ENCODE measurements at places on chromosomes 11 and 22.
A peak's percentile ranks its signal among the peaks of the same experiment; 100 is the strongest.

DNA sequence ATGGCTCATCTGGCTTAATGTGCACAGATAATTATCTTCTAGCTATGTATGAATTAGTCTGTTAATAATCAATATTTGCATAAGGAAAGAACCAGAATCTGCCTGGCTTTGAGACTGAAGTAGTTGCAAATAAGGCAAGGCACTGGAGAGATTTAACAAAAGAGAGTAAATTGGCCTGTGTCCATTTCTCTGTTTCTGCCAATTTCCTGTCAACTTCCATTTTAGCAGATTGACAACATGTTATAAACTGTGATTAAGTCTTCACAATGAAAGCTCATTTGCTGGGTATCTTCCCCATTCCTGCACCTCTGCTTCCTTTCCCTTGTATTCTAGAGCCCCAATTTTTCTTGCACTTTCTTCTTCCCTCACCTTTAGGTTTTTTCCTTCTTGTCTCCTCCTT is 5.3 kb upstream of the TMEM123 start:
- DNase-seq: no peak

DNA sequence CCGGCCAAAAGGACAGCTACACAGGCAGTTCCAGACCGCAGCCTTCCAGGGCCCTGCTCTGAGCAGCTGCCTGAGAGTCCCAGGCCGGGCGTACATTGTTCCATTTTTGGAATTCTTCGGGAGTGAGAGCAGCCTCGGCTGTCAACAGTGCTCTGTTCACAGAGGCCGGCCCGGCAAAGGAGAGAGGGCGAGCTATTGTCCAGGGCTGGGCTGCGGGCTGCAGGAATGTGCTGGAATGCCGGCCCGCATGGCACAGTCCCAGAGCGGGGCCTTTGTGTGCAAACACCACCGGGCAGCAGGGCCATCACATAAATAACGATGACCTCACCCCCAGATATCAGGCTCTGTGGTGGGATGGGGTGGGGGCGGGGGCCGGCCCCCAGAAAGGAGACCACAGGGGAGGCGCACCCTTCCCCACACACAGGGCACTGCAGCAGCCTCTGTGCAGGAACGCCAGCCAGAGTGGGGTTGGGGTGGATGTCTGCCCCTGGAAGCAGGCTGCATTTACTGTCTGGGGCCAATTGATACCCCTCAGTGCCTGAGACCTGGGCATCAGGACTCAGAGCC is 15.8 kb downstream of the LINC01488 start:
- DNase-seq: no peak

DNA sequence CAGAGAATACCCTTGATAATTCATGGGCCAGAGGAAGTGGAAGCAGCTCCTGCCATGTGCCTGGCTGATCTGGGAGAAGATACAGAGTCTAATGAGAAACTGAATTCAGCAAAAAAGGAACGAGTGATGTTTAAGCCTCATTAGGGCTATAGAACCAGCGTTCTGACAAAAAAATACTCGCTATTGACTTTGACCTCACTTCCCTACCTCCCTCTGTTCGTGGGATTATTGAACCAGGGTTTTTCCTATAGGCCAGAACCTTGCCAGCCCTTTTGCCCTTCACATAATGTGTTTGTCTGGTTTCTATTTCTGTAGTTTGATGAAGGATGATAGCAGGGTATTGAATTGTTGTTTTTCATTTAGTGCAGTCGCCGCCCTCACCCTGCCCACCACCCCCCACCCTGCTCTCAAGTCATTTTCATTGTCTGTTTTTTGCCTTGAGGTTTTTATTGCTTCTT is 7.6 kb upstream of the RBFOX2 start:
- DNase-seq: no peak

DNA sequence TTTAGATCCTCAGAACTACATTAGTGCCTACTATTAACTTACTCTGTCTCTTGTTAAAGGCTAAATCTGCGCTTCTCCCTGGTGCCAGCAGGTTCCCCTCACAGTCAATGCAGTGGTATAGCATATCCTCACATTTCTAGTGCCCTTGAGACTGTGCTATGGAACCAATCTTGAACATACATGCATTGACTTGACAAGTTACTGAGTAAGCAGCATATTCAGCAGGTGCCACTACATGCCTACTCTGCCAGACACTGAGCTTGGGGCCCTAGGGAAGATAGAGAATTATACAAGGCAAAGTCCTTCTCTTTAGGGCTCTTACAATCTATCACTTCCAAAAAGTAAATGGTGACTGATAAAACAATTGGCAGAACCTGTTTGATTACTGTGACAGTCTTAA is 3.2 kb downstream of the FUT4 start:
- no peak for DNase-seq

DNA sequence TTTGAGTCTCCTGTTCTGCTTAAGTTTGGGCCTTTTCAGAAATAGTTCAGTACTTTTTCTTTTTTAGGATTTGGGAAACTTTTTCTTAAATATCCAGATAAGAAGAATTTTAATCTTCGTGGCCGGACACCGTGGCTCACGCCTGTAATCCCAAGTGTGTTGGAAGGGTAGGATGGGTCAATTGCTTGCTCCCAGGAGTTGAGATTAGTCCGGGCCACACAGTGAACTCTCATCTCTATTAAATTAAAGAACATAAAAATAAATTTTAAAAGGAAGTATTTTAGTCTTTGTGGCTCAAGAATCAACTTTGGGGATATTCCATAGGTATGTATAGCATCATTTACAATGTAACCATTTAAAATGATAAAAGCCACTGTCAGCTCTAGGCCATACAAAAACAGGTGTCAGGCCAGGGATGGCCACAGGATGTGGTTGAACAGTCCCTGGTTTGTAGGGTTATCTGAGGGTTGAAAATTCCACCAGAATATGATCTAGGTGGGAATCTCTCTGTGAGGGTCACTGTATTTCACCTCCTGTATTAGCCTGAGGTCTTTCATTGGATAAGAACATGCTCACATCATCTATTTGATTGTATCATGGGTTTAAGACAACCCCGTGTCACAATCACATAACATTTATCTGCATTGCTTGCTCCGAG is 115.6 kb downstream of the GGTLC2 start:
- DNase-seq: no peak

DNA sequence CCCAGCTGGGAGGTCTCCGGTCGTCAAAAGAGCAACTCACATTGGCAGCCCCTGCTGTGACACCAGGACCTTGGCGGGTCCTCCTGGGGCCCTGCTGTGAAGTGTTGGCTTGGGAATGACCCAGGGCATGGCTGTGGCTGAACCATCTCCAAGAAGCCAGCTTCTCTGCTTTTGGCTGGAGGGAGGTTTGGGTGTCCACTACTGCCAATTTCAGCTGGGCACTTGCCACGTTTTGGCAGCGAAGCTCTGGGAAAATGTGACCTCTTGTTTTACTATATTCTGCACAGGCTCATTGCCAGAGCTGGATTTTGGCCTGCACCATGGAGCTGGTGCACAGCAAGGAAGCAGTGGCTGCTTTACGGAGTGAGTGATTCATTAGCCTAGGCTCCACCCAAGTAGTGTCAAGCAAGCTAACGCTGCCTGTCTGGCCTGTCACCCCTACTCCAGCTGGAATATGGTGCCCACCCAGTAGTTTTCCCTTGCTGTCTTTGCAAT is 24.3 kb upstream of the SMCO4 start:
- DNase-seq: no peak

- DNase-seq: no peak
Measured at GRCh38 chr22:50034126-50035081, 21.8 kb upstream of the IL17REL start.

DNA sequence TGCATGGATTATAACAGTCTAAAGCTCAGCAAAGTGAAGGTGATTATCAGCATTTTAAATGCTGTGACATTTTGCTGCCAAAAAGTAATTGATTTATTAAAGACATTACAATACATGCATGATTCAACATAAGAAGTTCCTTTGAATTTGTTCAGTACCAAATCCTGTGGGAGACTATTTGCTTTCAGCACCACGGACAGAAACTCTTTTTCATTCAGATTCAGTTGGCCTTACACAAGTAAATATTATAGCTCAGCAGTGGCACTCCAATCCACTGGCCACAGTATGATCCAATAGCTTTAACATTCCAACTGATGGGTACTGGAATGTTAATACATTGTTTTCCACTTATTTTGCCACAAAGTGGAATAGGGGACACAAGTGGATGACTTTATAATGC is 806.7 kb downstream of the NTM start:
- DNase-seq: no peak

DNA sequence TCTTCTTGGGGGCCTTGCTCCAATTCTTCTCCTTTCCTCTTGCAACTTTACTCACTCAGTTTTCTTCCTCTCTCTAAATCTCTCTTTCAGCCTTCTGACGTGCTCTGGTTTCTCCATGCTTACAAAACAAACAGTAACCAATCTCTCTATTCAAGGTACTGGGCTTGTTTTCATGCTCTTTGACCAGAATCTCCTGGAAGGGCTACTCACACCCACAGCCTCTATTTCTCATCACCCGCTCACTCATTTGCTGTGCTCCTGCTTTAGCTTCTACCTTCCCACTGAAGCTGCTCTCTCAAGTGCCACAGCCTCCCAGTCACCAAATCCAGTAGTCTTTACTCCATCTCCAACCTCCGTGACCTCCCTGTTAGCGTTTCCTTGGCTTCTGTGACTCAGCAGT is 60.4 kb downstream of the SERGEF start:
- DNase-seq: no peak

DNA sequence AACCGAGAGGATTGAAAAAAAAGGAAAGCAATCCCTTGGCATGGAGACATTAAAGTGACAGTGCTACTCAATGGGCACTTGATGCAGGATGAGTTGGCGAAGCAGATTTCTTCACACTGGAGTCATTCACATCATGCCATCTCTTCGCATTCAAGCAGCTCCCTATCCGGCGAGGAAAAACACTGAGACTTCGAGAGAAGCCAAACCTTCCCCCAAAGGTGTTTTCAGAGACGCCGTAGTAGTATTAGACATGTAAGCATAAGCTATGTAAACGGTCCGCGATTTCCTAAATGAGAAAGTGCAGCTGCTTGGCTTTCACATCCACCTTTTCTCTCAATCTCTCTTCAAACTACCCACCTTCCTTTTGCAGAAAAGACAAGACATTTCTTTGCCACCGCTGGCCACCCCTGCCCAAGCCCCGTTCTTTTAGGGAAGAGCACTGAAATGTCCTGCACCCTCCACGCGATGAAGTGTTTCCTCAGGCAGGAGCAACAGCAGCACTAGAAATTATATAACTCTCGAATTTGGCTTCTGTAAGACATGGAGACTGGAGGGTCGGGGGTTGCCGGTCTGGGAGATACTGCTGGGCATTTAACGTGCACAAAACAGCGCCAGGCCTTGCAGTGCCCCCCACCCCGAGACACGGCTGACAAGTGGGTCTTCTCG is at the start of gene DLG2:
DLG2 (minus strand) TSS at position 13 of the 666 bp plus-strand sequence.
- DNase-seq: peak; percentile 26

DNA sequence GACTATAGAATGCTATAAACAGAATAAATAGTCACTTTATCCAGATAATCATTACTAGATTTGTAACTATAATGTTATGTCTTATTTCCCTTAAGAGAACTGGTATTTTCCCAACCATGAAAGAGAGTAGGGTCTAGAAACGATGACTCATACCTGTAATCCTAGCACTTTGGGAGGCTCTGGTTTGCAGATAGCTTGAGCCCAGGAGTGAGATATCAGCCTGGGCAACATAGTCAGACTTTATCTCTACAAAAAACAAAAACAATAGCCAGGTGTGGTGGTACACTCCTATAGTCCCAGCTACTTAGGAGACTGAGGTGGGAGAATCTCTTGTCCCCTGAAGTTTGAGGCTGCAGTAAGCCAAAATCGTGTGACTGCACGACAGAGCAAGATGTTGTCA is 30.9 kb downstream of the OR52A5 start:
- no peak for DNase-seq

- DNase-seq: no peak
Measured at GRCh38 chr11:67287355-67288197, 1.5 kb upstream of the ANKRD13D start.

GRCh38 chr11:16136792-16137390 is 219.5 kb downstream of the SOX6 start:
- no peak for DNase-seq

GRCh38 chr11:1444823-1445422 is 41.7 kb downstream of the MOB2 start:
- DNase-seq: no peak

GRCh38 chr22:50434849-50435248 is 40.0 kb downstream of the SBF1 start:
- no peak for DNase-seq

- no peak for DNase-seq
Measured at GRCh38 chr22:24440718-24441405, 13.5 kb downstream of the ADORA2A start.

GRCh38 chr11:2558397-2558796 is 113.6 kb downstream of the KCNQ1 start:
- DNase-seq: no peak

DNA sequence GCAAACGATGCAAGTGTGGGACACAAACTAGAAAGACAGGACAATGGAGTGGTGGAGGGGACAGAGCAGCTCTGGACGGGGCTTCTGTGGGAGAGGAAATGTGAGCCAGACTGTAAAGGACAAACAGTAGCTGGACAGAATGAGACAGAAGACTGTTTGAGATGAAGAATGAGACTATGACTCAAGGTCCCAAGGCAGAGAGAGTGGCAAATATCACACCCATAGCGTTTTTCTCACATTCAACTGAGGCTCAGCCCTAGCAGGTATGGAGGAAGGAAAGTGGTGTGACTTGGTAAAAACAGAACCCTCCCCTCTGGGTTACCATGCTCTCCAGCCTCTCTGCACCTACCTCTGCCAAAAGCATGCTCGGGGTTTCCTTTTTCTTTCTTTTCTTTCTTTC is 96.5 kb downstream of the RPL27A start:
- no peak for DNase-seq

GRCh38 chr11:19633276-19633675 is 79.4 kb upstream of the NAV2 start:
- DNase-seq: no peak

DNA sequence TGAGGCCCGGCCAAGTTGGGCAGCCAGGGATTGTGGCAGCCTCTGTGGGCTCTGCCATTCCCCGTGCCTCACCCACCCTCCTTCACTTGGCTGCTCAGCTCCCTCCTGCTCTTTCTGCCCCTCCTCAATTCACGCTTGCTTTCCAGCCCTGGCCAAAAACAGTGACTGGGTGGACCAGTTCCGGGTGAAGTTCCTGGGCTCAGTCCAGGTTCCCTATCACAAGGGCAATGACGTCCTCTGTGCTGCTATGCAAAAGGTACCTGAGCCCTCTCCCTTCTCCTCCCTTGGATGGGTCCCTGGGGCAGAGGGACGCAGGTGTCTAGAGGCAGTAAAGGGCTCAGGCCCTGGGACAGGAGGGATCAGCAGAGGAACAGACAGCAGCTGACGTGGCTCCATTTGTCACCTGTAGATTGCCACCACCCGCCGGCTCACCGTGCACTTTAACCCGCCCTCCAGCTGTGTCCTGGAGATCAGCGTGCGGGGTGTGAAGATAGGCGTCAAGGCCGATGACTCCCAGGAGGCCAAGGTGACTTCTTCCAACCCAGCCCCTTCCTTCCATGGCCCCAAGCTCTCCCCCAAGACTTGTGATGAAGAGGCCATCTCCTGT is 2.7 kb downstream of the FREY1 start:
- no peak for DNase-seq

DNA sequence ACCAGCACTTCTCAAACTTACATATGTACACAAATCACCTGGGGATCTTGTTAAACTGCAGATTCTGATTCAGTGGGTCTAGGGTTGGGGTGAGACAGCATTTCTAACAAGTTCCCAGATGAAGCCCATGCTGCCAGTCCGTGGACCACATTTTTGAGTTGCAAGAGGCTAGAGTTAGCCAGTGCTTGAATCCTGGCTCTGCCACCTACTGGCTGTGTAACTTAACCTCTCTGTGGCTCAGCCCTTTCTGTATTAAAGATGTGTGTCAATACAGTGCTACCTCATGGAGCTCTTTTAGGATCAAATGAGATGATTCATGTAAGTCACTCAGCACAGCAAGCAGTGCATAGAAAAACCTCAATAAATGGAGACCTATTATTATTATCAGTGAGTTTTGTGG is 90.2 kb upstream of the ISX start:
- DNase-seq: no peak
